Substantia nigra (tissue), 51 donors: ENCODE measurements at places on chromosomes 1 and 21.

DNA sequence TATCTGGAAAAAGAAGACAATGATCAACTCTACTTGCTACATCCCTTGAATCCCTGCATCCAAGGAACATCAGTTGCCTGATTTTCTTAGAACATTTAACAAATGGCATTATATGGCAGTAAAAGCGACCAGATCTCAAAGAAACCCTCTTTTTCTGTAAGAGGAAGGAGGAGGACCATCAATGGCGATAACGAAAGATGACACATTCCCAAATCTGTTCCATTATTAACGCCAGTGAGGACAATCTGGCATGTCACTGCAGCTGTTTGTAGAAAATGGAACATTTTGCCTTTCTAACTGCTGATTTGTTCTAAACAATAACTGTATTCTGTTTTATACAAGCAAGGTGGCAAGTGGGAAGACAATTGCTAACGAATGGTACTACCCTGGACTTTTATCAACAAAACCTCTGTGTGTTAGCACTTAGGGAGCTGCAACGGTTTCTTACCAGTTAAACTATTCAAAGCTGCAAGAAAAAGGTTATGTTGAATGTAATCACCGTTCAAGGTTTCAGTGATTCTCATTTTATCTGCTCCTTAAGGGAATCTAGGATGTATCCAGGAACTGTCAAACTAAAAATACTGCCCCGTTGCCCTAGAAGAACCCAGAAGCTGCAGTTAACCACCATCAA is 251.9 kb downstream of the SDCCAG8 start:
- DNase-seq = no peak

DNA sequence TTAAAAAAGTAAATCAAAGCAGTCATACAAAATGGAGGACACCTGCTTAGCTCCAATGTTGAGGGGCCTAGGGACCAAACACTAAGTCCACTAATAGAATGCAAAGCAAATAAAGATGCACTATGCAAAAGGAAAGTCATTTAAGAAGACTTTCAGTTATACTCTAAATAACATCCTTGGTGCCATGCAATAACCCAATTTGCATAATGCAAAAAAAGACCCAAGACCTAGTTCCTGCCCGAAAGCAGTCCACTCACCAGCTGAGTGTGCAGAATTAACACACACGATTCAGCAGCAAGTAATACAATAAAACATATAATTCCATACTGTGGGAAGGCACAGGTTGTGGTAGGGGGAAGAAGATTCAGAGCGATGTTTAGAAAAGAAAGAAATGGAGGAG is 101.8 kb downstream of the TGFBR3 start:
- DNase-seq = no peak

DNA sequence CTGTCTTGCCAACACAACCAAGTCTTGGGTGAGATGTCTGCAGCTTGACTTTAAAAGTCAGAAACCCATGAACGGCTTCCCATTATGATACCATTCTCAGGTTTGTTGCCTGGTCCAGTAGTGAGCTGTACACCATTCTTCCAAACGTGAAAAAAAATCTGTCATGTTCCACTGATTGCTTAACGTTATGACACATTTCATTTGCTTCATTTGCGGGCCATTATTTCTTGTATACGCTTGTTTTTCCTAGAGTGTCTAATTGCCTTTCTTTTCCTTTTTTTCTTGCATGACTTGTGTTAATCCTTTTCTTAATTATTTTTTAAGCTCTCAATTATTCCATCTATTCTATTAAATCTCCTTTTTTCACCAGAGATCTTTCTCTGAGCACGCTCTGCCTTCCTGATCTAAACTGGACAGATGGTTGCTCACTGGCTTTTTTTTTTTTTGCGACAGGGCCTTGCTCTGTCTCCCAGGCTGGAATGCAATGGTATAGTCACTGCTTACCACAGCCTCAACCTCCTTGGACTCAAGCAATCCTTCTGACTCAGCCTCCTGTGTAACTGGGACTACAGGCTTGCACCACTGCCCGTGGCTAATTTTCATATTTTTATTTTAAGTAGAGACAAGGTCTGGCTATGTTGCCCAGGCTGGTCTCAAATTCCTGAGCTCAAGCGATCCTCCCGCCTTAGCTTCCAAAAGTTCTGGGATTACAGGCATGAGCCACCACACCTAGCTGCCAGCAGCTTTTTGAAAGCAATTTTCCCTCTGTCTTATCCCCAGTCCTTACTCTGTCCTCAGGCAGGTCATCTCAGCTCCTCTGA is 31.7 kb upstream of the CAMTA1 start:
- DNase-seq = no peak

- DNase-seq = no peak
These were observed 34.5 kb upstream of the SYNC start for GRCh38 chr1:32736812-32737791.
